Activated CD4-positive, alpha-beta T cell treated with anti-CD3 and anti-CD28 coated beads for 48 hours (primary cell): ENCODE measurements at places on chromosomes 4 and X.

- DNase-seq: no peak
Observed at GRCh38 chrX:2159861-2160260, 340.9 kb downstream of the DHRSX start.

DNA sequence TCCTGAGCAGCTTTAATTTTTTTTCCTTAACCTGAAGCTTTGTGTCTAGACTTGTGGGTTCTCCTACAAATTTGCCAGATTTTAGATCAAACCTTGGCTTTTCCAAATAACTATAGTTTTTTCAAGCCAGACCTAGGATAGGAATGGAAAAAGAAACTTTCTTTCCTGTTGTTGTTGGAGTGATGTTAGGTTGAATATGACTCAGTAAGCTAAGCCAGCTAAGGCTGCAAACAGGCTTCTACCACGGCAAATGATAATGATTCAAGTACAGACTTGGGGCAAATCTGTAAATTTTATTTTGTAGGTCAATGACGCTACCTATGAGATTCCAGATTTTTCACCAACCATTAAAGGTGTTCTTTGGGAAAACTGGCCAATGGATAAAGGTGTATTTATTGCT is 45.6 kb downstream of the WDR19 start:
- no peak for DNase-seq

- no peak for DNase-seq
Observed at GRCh38 chr4:172596206-172596605, 572.4 kb upstream of the GALNT7 start.

DNA sequence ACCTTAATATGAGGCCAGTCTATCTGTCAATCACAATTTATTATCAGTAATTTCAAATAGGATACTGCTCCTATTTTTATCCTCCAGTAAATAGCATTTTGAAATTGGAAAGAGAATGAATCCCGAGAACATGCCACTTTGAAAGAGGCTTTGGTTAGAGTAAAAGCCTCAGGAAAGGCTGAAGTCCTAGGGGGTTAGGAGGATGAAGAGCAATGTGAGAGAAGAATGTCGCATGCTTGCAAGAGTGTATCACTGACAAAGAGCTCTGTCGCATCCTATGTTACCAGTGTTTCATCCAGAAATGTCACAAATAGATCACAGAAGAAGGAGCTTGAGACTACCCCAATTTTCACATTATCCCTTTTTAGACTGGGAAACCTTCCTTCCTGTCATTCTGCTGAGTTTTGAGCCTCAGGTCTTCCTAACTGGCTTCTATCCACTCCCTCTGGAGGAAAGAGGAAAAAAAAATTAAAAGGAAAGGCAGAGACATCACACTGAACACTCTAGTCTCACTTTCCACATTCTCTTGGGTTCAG is 39.8 kb downstream of the GPM6A start:
- DNase-seq: no peak

GRCh38 chr4:30828264-30828926 is 108.2 kb downstream of the PCDH7 start:
- DNase-seq: no peak

GRCh38 chr4:120844528-120844921 is 78.0 kb downstream of the PRDM5 start:
- peak; percentile 33 for DNase-seq

- DNase-seq: no peak
Observed at GRCh38 chr4:33494150-33494549, 2750.2 kb downstream of the ARAP2 start.

DNA sequence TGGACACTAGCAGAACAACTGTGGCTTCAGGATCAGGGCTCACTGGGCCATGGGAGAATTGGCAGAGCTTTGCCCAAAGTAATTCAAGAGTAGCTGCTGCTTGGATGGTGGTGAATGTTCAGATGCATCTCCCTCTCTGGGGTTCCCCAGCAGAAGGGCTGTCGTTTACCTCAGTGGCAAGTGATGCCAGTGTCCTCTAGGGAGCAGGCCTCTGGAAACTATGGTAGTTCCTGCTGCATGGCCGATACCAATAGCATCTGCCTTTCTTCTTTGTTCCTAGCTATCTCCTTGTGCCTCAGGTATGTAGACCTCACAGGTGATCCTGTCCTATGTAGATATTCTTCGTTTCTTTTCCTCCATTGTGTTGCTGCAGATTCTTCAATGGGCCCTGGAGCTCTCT is 26.4 kb downstream of the HMGB2 start:
- no peak for DNase-seq

DNA sequence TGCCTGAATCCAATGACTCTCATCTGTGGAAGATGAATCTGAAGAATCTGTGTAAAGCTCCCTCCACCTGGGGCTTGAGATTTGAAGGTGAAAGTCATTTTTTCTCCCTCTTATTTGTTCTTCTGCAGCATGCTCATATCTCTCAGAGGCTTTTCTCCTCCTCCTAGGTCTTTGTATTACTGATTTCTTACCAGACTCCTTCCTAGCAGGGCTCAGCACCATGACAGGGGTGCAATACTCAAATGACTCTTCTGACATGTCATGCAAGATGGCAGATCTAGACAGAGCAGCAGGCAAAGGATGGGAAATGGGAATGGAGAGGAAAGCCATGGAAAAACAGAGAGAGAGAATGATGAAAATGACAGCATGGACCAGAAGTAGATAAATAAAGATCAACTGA is 118.3 kb downstream of the TMA16 start:
- no peak for DNase-seq

DNA sequence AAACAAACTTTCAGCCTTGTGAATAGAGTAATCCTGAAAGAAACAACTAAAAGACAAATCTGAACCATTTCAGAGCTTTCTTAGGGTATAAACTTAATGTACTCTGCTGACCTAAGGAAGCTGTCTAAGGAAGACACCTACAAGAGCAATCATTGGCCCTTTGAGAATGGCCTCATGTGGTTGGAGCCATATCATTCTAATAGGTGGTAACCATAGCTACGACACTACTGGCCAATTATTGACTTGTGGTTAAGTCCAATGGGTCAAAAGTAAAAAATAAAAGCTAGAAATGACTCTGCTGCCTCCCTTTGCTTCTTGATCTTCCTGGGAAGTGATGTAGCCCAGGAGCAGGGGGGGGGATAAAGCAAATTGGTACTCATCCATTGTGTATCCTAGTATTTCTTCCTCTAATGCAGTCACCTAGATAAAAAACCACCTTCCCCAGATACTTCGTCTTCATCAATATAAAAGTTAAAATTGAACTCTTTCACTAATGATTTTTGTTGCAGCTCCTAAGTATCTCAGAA is 547.0 kb downstream of the ARAP2 start:
- DNase-seq: no peak

DNA sequence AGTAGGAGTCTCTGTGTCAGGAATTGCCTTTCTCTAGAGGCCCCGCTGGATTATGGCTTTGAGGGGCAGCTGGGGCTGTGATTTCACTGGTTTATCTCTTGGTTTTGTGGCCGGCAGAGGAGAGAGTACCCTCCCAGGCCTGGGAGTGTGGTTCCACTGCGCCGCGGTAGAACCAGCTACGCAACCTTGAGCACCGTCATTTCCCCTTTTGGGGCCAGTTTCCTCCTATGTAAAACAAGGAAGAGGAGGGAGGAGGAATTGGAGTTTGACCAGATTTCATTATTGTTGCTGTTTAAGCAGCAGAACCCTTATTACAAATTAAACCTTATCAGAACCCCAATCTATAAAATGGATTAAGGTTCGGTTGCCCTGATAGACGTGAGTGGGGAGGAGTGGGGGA is 4.4 kb downstream of the SOX3 start:
- DNase-seq: no peak

DNA sequence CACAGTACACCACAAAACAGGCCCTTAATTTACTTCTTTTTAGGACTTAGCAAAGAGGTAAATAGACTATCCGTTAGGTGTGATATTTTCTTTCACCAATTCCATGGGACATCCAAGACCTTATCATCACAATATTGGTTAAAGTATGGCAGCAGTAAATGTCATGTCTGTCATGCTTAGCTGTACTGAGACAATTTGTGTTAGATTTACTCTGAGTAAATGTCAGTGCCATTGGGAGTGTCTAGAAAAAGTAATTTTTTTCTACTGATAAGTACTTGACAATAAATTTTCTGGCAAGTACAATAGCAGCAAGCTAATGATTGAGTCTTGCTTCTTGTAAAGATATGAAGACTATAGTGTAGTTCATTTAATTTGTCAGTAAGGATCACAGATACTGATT is 756.1 kb downstream of the FAM133A start:
- DNase-seq: no peak

DNA sequence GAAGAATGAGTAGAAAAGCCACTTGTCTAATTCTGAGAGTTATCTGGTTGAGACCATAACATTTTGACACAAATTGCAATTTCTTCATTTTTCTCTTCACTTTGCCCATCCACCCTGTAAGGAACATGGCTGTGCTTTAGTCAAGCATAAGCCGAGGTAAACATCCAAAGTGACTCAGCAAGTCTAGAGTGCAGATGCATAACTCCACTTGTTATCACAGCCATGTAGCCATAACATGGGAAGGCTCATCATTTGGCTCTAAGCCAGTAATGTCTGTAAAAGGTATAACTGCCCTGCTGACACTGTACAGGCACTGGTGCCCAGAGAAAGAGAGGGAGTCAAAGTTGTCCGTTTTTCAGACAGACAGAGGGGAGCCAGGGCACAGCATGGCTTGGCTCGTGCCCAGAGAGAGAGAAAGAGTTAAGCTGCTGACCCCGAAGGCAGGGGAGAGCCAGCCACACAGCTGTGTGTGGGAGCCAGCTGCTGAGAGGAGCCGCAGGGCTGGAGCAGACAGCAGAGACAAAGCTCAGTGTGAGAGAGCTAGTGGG is 76.9 kb upstream of the EXOC1L start:
- DNase-seq: no peak

DNA sequence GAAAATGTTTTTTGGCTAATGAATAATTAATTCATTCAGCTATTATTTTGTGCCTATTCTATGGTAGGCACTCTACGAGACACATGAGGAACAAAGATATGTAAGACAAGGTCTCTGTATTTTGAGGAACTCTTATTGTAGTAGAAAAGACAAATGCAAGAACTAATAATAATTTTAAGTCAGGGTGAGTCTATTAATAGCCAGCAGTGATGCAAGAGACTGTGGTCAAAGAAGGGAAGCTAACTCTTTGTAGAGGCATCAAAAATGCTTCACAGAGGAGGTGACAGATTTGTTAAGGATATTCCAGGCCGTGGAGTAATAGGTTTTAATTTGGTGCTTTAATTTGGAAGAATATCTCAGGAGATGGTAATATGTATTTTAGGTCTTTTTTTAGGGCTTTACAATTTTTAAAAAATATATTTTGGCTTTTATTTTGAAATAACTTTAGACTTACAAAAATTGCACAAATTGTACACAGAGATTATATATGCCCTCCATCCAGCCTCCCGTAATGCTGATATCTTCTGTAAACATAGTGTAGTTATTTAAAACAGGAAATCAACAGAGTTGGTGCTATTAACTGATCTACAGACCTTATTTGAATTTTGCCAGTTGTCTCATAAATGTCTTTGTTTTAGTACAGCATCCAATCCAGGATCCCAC is 48.1 kb downstream of the DCLK2 start:
- no peak for DNase-seq

GRCh38 chr4:70759126-70759525 is 37.4 kb downstream of the RUFY3 start:
- DNase-seq: no peak

DNA sequence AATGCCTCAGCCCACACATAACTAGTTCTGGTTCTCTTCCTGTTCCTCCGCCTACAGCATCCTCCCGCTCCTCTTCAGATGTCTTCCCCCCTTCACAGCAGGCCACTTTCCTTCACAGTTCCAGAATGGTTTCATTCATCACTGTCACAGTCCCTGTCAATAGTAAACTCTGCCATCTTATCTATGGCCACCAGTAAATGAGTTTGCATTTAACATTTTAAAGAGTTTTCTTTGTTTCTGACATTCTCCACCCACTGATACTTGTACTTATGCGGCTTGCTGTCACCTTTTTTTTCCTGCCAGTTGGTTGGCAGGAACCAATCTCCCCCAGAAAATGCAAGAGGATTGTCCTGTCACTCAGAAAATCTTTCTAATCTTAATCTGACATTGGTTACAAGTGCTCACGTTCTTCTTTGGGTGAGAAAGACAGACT is 114.1 kb downstream of the GLUD2 start:
- DNase-seq: peak; percentile 17

DNA sequence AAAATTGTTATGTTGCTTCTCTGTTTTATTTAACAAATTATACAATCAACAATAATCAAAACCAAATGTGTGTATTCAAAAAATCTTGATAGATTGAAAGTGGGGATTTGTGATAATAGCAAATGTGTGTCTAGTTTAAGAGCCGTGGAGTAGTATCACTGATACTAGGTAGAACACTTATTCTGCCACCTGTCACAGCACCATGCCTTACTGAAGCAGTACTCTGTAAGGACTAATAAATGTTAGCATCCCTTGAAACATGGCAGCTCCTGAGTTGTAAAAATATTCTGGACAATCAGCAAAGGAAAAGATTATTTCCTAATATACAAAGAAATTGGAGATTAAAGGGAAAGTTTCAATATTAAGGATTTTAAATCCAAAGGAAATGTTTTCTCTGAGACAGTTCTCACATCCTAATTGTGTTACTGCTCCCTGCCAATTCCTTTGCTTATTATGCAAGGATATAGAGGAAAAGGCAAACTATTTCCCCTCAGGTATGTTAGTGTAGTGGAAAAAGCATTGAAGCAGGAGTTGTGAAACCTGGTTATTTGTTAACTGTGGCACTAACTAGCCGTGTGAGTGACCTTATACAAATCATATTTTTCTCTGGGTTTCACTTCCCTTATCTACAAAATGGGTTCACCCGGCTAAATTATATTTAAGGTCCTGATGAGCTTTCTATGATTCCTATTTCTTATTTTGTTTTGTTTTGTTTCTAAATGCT is 303.1 kb downstream of the ARHGAP24 start:
- no peak for DNase-seq

DNA sequence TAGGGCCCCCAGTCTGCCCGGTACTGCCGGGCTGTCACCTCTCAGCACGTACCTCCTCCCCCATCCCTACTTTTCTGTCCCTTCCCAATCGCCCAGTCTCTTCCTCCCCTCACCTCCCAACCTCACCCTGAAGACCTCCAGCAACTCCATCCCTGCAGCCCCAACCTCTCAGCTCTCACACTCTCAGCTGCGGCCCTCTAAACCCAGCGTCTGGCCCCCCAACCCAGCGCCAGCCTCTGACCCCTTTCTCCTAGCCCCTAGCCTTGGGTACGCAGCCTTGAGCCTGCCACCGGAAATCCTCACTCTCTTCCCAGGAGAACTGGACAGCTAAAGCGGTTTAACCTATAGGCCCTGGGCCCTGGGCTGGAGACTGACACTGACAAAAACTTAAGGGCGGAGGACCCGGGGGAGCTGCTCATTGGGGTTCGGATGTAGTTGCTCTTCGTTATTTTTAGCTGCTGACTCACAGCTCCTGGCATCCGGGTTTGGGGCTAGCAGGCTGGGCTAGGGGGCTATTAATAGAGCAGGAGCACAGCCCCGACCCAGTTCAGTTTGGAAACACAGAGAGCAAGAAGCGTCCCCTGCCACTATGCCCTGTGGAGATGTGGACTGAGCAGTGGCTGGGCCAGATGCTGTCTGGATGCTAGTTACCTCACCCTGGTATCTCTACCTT is 9.6 kb upstream of the DLG3 start:
- DNase-seq: no peak

DNA sequence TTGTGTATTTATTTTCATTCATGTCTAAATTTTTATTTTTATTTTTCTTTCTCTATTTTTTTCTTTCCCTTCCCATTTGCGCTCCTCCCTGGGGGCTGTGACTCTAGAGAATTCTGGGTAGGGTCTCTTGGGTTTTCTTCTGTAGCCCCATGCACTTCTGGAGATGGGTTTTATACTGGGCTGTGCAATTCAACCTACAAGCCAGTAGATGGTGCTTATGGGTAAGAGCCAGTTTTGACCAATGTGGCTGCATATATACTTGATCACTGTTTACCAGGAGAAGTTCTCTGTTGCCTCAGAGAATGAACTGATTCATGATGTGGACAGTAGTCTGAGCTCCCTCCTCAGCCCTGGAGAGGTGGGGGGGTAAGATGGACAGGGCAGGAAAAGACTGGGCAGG is 614.6 kb downstream of the PCDH19 start:
- no peak for DNase-seq
